Endothelial cell (in vitro differentiated cells): ENCODE measurements at places on chromosomes 12 and 14.

GRCh38 chr14:35808076-35808637 is 938 bp downstream of the RALGAPA1 start:
- no peak for DNase-seq

DNA sequence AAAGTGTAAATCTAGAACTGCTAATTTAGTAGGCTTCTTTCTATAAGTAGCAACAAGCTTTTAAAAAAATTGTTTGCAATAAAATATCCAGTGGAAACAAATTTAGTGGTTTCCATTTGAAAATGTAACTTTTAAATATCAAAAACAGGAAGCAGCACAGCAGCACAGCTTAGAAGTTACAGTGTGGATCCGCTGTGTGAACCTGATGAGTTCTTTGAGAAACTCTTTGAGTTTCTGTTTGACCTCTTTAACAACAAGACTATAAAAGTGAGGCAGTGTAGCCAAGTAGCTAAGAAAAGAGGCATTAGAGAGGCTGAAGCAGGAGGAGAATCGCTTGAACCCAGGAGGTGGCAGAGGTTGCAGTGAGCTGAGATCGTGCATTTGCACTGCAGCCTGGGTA is 178.3 kb downstream of the NAV3 start:
- DNase-seq, result no peak

DNA sequence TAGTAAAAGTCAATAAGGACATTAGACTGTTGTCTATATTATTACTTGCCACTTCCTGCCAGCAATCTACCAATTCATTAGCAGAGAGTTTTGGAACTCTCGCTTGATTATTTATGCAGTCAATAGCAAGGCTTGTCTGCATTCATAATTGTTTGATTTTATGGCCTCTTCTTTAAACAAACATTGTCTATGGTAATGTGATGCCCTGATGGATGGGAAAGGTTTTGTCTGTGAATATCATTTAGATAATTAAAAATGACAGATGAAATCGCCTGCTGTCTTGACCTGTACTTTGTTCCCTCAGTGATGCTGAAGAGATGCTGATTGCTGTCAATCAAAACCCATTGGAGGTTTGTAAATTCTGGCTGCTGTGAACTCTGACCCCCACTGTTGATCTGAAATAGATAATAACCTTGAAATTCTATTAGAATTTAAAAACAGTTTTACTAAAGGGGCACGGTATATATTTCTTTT is 455.3 kb downstream of the NPAS3 start:
- no peak for DNase-seq

- no peak for DNase-seq
Observed at GRCh38 chr14:51862176-51862796, 1.9 kb downstream of the GNG2 start.

- peak; percentile 79 for DNase-seq
Observed at GRCh38 chr14:22653012-22653621, 9.0 kb upstream of the OR6J1 start.

GRCh38 chr14:69324341-69324931 is 64.5 kb downstream of the GALNT16 start:
- no peak for DNase-seq
